Activated naive CD4-positive, alpha-beta T cell treated with anti-CD3 and anti-CD28 coated beads, Interleukin-2, amount 10 ng/mL, durations not matched to agents 5 hours and 36 hours (primary cell): ENCODE measurements at places on chromosomes 2 and 18. TPM values are rescaled to one million over a fixed set of nuclear protein-coding genes. Genes with fewer than 3 reads are reported as not detected.

The POTEI gene
- total RNA-seq = not detected

The TRABD2A gene
- total RNA-seq = 97.7 TPM

The RAX gene
- not detected for total RNA-seq

The LRRTM1 gene
- not detected for total RNA-seq

The RBM44 gene
- 0.72 TPM for total RNA-seq

The ZSWIM2 gene
- not detected for total RNA-seq

The TTR gene
- not detected for total RNA-seq

The PLCL1 gene
- total RNA-seq = 2.2 TPM

The MERTK gene
- 0.14 TPM for total RNA-seq

The MYO1B gene
- total RNA-seq = 3.0 TPM

The CCDC121 gene
- 1.4 TPM for total RNA-seq

The SERPINB3 gene
- not detected for total RNA-seq

The PREB gene
- total RNA-seq = 62.1 TPM

The SPHKAP gene
- total RNA-seq = not detected

The KCNS3 gene
- not detected for total RNA-seq

The MEP1B gene
- total RNA-seq = not detected

The HOXD10 gene
- not detected for total RNA-seq

The TUBA4B gene
- total RNA-seq = not detected

The ESCO1 gene
- 20.6 TPM for total RNA-seq

The EVX2 gene
- total RNA-seq = not detected

The AGXT gene
- total RNA-seq = not detected

The KCNJ13 gene
- not detected for total RNA-seq

The UNC80 gene
- total RNA-seq = not detected

The CYP1B1 gene
- total RNA-seq = 3.8 TPM

The CXCR4 gene
- total RNA-seq = 259 TPM

The ANKRD62 gene
- total RNA-seq = not detected

The CAPN14 gene
- not detected for total RNA-seq

The CCDC141 gene
- 11.4 TPM for total RNA-seq

The VWA3B gene
- total RNA-seq = not detected

The ACYP2 gene
- 16.0 TPM for total RNA-seq

The ARL6IP6 gene
- 34.9 TPM for total RNA-seq

The TOGARAM2 gene
- 4.0 TPM for total RNA-seq

The MRPL44 gene
- total RNA-seq = 28.1 TPM
